ENCODE measurements at places on chromosomes 4 and X.
A peak's percentile ranks its signal among the peaks of the same experiment; 100 is the strongest.

DNA sequence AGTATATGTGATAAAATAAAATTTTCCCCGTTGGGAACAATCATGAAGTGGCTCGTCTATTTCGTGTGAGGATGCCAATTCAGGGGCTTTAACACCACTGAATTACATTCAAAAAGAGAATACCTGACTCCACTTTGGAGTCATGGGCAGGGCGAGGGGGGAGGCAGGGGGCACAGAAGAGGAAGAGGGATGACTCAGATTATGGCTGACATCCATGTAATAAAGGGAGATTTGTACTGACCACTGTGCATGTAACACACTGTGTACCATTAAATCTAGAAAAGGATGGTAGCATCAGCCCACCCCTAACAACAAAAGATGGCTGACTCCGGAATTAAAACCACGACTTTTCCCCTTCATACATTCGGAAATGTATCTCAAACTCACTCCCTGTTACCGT is 1.3 kb downstream of the SLC9A7 start:
- DNase-seq = no peak

GRCh38 chr4:73311428-73311827 is 52.8 kb upstream of the ANKRD17 start:
- no peak for DNase-seq

- DNase-seq = no peak
Observed at GRCh38 chr4:146943691-146944375, 1.8 kb downstream of the TTC29 start.

DNA sequence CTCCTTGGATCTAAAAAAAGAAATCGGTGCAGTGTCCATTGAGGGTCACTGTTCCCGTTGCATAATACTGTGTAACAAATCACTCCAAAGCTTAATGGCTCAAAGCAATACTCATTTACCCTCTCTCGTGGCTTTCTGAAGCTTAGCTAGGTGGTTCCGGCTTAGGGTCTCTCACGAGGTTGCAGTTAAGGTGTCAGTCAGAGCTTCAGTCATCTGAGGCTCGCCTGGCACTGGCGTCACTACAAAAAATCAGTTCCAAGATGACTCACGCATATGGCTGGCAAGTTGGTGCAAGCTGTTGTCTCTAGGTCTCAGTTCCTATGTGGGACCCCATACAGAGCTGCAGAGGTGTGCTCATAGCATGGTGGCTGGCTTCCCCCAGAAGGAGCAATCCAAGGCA is 91.0 kb downstream of the BEND2 start:
- DNase-seq = no peak

DNA sequence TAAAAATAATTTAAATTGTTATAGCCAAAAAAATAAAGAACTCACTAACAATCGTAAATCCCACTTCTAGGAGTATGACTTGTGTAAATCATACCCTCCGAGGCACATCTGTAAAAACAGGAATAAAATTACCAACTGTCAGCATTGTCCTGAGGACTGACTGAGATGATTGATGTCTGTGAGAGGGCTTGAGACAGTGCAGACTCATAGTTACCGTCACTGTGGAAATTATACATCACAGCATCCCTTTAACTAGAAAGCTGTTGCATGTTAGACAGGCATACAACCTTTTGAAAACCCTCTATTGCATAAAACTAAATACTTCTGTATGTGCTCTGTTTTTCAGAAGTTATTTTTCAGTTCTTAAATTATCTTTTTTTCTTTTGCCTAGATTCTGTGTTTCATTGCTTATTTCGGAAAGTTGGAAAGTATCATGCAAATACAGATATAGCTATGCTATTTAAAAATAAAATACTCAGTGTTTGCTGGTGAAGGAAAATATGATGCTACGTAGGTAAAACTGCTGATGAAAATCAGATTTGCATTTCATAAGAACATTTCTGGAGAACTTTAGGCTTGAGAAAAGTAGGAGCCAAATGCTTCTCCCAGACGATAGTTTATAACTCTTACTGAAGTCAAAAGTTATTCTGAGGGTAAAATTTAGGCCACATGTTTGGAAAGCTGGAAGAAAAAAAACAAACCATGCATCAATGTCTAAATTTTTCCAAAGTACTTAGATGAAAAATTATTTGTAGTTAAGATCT is 13.6 kb upstream of the RBPJ start:
- no peak for DNase-seq

- DNase-seq = no peak
Observed at GRCh38 chrX:49846522-49846921, 17.4 kb downstream of the PAGE4 start.

DNA sequence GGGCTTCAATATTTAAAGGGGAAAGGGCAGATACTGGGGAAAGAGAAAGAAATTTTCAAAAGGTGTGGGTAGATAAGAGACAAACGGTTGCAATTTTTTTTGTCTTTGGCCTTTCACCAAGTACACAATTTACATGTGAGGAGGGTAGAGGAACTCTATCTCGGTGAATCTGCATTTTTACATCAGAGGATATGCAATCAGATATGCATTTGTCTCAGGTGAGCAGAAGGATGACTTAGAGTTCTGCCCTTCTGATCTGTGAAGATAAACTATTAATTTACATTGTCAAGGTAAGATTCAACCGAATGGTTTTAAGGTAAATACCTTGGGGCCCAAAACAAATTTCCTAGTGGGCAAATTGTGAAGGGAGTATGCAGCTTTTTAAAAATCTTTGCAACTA is 169.9 kb downstream of the COX18 start:
- DNase-seq = no peak

GRCh38 chrX:40368611-40369061 is 212.1 kb upstream of the ATP6AP2 start:
- no peak for DNase-seq

DNA sequence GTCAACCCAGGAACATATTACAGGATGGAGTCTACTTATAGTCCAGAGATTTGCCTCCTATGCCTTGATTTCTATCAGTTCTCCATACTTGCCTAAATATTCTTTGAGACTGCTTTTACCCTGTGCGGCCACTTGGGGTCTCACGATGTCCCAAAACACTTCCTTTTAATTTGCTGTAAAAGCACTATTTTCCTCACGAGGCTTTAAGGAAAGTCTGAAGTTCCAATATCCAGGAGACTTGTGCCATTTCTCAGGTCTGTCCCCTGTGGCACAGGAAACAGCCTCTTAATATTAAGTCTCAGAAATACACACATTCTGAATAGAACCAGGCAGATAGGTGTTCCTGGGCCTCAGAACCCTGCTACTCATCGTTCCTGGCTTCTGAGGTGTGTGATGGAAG is 142.9 kb downstream of the TMEM164 start:
- peak; percentile 36 for DNase-seq

GRCh38 chr4:163523791-163524365 is 29.4 kb downstream of the TMA16 start:
- no peak for DNase-seq

DNA sequence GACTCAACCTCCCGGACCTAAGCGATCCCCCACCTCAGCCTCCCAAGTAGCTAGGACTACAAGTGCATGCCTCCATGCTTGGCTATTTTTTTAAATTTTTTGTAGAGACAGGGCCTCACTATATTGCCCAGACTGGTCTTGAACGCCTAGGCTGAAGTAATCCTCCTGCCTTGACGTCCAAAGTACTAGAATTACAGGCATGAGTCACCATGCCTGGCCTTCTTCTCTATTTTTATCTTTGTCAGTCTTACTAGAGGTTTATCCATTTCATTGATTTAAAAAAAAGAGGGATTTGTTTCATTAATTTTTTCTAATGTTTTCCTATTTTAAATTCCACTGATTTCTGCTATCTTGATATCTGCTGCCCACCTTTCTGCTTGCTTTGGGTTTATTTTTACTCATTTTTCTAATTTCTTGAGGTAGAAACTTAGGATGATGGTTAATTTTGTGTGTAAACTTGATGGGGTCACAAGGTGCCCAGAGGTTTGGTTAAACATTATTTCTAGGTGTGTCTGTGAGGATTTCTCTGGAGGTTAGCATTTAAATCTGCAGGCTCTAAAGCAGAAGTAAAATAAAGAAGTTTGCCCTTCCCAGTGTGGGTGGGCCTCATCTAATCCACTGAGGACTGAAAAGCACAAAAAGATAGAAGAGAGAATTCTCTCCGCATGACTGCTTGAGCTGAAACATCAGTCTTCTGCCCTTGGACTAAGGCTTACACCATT is 116.2 kb upstream of the DCLK2 start:
- DNase-seq = no peak

DNA sequence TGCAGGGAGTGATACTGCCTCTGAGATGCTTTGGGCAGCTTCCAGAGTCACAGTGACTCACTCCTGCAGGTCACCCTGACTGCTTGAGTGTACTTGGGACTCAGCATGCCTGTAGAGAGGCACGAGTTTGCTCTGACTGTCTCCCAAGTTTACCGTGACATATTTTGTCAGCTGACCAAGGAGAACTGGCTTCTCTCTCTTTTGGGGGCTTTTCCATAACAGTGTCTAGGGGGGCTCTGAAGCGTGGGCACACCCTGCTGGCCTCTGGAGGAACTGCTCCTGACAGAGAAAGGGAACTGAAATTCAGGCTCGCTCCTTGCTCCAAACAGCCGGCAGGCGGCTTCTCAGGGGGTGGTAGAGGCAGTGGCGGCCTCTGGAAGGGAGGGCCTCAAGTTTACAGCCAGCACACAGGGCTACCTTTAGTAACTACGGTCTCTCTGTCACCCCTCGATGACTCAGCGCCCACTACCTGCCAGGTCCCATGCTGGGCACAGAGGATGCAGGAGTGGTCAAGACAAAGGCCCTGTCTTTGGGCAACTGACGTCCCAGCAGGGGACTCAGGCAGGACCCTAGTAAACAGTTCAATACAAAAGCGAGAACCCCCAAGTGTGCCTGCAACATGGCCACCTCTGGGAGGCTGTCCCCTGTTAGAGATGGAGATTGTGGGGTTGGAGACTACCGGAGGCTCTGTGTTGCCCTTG is 17.8 kb downstream of the ZNF185 start:
- no peak for DNase-seq

DNA sequence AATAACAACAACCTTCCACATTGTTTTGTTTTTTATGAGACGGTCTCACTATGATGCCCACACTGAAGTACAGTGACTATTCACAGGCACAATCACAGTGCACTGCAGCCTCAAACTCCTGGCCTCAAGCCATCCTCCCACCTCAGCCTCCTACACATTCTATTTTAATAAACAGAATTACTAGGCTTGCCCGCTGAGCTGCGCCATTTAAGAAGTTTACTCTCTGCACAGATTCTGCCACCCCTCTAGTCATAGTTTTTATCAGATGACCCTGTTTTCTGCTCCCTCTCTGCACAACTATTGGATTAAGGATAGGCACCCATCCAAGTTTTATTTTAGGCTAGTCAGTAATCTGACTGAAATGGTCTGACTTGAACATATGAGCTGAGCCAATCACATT is 11.3 kb upstream of the COX18 start:
- DNase-seq = no peak

- no peak for DNase-seq
Observed at GRCh38 chrX:121579016-121579760, 531.8 kb downstream of the GLUD2 start.

DNA sequence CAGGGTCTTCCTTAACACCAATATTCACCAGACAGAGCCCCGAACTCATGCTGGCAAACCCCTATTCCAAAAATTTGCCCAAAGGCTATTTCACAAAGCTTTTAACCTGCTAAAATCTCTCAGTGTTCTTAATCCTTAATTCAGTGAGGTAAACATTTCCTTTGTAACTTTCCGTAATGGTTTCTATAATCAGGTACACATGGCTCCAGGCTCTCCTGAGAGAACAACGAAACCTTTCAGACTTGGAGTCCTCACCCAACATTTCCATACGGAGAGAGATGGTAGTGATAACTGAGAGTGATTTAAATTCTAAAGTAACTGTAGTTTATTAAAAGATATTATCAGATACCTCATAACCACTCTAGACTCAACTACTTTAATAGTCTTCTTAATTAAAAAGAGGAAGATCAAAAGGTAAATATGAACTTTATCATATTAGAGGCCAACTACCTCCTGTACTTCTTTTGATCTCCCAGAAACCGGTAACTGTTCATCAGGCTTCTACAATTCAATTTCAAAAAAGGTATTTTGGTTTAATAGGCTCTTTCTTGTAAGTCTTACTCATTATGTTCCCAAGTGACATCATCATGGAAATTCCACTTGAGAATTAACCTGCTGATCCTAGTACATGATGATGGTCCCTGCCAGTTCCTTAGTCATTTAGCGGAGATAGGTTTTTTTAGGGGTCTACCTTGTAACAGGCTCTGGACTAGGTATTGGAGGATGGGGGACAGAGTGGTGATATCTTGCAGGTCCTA is 91.4 kb upstream of the UCP1 start:
- no peak for DNase-seq

GRCh38 chrX:45768666-45769236 is 568.1 kb upstream of the DIPK2B start:
- DNase-seq = no peak

DNA sequence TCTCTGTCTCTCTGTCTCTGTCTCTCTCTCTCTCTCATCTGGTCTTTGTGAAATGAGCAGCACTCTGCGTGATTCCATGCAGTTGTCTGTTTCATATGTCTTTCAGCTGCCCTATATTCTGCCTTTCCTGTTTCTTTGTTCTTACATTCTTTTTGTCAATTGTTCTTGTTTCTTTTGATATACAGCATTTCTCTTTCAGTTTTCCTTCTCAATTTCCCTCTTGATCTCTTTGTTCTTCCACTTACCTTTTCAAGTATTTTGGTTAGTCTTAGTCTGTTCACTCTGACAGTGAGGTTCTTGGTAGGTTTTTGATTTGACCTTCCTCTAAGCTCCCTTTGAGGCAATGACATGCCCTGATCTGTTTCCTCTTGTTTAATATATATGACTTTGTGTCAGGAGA is 20.4 kb downstream of the ZNF157 start:
- DNase-seq = no peak

DNA sequence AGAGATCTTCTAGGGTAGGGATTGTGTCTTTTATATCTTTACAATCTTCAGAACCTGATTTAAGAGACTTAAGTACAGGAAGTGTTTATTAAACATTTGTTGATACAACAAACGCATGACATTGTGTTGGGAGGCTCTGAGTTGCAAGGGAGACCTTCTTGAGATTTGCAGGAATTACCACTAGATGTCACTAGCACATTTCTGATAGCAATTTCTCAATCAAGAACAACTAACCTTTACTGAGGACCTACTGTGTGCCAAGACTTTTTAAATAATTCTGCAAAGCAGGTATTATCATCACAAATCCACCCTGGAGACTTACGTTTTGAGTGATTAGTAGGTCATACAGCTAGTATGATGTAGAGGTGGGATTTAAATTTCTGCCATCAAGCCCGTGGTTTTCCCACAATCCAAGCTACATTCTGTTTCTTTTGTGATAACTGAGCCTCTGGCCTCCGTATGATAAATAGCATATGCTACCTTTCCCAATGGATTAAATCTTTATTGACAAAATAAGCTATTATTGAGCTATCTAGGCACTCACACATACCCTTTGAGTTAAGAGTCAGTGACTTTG is 986.0 kb downstream of the CCSER1 start:
- no peak for DNase-seq

- no peak for DNase-seq
Observed at GRCh38 chr4:30720661-30721184, 554 bp downstream of the PCDH7 start.
